Smooth muscle cell of the brain vasculature (primary cell): ENCODE measurements at places on chromosomes 6 and 20.

DNA sequence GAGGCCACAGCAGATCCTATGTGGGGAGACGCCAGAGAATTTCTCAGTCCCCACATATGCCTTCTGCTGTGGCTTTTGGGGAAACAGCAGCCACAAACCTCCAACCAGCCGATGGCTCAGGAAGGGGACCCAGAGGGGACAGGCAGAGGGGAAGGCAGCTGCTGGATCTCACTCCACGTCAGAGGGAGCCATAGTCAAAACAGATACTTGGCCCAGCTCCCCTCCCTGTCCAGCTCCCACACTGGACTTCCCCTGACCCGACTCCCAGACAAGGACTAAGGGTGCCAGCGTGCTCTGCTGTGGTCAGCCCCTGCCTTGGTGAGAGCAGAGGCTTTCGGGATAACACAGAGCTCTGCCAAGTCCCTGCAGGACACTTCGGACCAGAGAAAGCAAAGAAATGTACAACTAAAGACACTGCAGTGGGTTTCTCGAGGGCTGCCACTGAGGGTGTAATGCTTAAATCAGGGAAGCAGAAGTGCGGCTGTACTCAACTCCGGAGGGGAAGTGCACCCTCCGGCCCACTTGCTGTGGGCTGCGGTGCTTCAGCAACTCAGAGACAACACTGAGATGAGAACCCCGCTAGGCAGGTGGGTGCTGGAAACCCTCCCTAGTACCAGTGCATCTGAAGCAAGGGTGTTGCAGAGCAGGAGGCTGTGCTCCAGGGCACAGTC lies 47.2 kb downstream of the RRBP1 start:
- no peak for DNase-seq

DNA sequence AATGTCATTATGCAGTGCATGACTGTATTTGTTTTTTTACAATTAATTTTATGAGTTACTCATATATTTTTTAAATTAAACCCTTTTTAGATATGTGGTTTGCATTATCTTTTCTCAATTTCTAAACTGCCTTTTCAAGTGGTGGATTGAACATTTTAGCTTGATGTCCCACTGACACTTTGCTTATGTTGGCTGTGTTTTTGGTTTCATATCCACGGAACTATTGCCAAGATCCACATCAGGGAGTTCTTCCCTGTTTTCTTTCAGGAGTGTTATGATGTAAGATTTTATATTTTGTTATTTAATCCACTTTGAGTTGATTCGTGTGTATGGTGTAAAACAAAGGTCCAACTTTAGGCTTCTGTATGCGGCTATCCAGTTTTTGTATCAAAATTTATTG lies 1144.9 kb upstream of the EYS start:
- DNase-seq = peak; percentile 31

DNA sequence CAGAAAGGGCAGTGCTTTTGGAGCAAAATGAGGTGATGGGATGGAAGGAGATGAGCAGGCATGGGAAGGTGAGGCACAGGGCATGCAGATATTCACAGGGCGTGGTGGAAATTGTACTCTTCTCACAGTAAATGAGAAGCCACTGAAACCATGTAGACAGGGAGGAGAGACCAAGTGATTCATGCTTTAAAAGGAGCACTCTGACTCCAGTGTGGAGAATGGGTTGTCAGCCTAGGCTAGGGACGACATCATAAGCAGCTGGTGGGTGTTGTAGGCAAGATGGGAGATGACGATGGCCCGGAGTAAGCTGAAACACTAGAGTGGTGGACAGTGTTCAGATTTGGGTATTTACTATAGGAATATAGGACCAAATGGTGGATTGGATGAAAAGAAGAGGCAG lies 18.4 kb downstream of the PDE7B start:
- no peak for DNase-seq

DNA sequence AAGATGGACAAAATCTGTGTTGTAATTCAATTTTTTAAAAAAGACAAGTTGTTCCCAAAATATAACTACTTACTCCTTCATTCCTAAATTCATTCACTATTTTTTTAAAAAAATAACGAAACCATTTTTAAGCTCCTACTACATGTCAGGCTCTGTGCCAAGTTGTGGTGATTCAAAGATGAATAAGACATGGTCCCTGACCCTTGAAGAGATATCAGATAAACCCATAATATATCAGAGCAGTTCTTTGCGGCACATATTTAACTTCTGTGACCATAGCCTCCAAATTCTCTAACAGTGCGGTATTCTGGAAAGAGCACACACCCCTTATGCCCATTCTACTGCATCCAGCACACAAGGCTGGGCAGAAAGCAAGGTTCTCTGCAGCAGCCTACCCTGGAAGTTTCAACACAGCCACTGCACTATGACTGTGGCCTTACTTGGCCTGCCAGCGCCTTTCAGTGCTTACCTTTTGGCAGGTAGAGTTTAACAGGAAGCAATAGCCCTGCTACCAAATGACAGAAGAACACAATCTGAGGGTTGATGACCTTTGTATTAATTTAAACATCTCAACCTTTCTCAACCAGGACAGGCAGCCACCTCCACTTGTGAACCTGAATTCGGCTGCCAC lies 406.5 kb downstream of the BTBD9 start:
- DNase-seq = no peak

GRCh38 chr20:17642404-17643269 lies 39.4 kb downstream of the RRBP1 start:
- no peak for DNase-seq

GRCh38 chr6:7628479-7628878 lies 38.5 kb downstream of the SNRNP48 start:
- no peak for DNase-seq

GRCh38 chr20:20436689-20437088 lies 68.8 kb downstream of the INSM1 start:
- no peak for DNase-seq

DNA sequence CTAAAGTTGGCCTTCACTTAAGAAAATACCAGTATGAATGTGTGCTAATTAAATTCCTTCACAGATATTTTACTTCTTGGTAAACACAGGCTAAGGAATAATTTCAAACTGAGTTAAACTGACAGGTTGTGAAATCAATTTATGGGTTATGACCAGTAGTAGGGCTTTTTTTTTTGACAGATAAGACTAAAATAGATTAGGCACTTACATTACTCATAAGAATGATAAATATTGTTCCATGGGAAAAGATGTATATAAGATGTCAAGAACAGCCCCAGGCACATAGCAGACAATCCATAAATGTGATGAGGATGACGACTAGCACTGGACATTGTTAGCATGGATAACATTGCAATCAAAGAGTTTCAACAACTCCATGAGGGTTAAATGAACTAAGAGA lies 22.9 kb downstream of the NT5E start:
- DNase-seq = no peak

- DNase-seq = no peak
Observed at GRCh38 chr6:52535711-52536423, 41.0 kb downstream of the TRAM2 start.

- no peak for DNase-seq
Observed at GRCh38 chr20:17358854-17359253, 132.0 kb downstream of the PCSK2 start.

DNA sequence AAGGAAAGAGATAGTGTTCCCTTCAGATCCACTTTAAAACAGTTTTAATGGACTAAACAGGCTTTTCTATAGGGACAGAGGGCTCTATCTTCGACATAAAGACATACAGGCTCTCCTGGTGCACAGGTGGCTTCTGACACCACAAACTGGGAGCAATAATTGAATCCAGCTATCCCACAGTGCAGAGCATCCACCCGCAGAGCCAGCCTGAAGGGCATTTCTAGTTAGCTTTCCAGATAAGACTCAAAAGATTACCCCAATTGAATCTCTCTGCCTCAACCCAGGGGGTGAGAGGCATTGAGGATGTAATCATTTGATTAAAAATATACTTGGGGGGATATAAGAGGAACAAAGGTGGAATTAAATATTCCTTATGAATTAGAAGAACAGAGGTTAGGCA lies 64.8 kb upstream of the BEND3 start:
- no peak for DNase-seq

DNA sequence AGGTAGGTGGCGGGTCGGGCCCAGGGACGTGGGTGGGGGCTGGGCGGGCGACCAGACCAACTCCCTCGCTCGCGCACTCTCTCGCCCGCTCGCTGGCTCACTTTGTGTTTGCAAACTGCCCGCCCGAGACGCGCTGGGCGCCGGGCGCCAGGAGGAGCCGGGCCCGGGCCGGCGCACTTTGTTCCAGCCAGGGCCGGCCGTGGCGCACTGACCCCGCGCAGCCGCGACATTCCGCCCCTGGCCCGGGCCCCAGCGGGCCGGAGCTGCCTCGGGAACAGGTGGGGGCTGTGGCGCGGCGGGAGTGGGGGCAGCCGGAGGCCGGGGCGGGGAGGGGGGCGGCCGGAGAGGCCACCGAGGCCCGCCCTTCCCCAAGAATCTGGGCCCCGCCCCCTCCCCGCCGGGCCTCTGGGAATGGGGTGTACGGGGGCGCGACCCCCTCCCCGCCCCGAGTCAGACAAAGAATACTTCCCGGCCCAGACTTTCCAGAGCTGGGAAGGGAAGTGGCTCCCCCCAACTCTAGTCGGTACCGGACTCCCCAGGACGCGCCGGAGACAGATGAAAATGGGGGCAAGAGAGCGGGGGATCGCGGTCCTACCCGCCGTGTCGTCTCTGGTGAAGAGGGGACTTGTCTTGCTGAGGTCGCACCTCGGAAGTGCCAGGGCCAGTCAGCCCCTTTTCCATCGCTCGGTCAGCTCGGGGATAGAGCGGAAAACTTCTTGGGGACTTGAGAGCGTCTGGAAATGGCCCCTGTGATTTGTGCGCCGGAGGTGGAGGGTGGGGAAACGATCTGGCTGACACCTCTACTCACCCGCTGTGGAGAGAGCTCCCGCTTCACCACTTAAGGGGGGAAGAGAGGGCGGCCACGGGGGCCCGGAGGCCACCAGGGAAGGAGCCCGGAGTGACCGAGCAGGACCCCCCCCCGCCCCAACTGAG lies 951 bp downstream of the FOXP4 start:
- no peak for DNase-seq

DNA sequence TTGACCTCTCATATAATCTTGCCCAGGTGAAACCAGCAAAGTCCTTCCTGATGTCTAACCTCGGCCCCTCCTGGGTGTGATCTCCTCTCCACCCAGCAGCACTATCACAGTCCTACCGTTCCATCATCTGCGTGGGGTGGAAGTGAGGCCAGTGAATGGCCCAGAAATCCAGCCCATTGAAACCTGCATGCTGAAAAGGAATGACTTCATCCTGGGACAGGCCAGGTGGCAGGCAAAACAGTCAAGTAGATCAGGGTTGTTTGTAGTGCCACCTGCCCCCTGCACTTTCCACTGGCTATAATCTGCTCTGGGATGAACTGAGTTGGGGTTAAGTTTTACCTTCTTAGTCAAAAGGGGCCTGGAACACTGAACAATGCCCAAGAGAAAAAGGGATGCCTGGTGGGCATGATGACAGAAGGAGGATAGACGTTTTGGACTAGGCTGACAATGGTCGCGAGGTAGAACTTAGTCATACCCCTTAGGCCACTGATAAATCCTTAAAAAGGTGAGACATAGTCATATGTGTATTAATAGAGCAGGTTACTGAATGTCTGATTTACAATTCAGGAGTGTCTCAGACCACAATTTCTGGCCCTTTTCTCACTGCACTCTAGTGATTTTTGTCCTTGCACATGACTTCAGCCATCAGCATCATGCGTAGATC lies 8.1 kb upstream of the HSP90AB1 start:
- no peak for DNase-seq

- no peak for DNase-seq
Observed at GRCh38 chr20:11156922-11157321, 483.1 kb upstream of the JAG1 start.

DNA sequence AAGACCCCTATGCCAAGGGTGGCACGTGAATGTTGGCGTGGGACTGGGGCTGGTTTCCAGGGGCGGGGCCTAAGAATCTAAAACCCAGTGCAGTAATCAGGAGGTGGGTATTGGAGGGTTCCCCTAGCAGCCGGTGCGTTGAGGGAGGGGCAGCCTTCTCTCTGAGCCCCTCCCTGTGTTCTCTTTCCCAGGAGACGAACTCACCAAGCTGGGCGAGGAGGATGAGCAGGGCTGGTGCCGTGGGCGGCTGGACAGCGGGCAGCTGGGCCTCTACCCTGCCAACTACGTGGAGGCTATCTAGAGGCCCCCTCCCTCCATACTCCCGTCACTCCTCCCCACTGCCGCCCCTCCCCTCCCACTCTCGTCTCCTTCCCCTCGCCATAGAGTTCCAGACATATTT lies 23.9 kb downstream of the SPDEF start:
- DNase-seq = no peak

DNA sequence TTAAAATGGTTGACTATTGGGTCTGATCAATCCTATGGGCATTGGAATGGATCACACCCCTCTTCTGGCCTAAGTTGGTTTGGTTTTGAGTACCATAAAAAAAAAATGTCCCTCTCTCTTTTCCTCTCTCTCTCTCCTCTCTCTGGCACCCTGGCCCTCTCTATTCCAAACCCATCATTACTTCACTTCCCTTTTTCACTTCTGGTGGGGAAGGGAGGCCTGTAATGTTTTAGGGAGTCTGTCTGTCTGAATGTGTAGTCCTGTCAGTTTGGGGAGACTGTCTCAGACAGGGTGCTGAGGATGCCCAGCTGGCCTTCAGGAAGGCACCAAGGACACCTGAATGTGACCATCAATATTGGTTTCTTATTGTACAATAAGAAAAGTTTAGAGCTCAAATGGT lies 165.8 kb downstream of the CD24 start:
- DNase-seq = no peak

DNA sequence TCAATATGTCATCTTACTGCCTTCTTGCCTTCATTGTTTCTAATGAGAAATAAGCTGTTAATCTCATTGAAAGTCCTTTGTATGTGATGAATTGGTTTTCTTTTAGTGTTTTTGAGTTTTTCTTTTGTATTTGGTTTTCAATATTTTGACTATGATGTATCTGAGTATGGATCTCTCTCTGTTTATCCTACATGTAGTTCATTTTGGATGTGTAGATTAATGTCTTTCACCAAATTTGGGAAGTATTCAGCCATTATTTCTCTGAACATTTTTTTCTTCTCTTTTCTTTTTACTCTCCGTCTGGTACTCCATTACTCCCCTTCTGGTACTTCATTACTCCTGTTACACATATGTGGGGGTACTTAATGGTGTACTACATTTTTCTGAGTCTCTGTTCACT lies 337.0 kb upstream of the RNF24 start:
- no peak for DNase-seq

GRCh38 chr20:58839991-58840747 lies 10.5 kb downstream of the GNAS-AS1 start:
- no peak for DNase-seq

GRCh38 chr20:35307666-35308653 lies 15.7 kb upstream of the FAM83C start:
- DNase-seq = no peak

- no peak for DNase-seq
Observed at GRCh38 chr6:156021746-156022396, 566.2 kb upstream of the NOX3 start.

- no peak for DNase-seq
Observed at GRCh38 chr6:148625609-148626008, 121.2 kb upstream of the UST start.

GRCh38 chr6:12395898-12396297 lies 105.7 kb downstream of the EDN1 start:
- DNase-seq = no peak

- no peak for DNase-seq
Observed at GRCh38 chr6:107621229-107621937, 131.5 kb downstream of the SOBP start.
